AG04450 (cell line): ENCODE measurements at places on chromosomes 7 and 10. TPM values are rescaled to one million over a fixed set of nuclear protein-coding genes. Genes with fewer than 3 reads are reported as not detected.

DNA sequence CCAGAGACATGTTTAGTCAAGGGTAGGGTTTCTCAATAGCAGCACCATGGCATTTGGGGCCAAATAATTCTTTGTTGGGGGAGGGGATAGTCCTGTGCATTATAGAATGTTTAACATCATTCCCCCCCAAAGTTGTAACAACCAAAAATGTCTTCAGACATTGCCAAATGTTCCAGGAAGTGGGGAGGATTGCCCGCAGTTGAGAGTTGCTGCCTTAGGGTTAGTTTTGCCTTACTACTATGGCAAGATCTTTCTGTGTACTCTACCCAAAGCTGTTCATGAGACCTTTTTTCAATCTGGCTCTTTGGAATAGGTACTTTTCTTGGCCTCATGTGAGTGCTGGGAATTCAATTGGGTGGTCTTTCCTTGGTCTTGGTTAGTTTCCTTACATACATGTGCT, 34.1 kb downstream of the SAMD8 start:
- no peak for DNase-seq

- no peak for DNase-seq
Observed at GRCh38 chr7:51792796-51793195, 476.2 kb upstream of the COBL start.

DNA sequence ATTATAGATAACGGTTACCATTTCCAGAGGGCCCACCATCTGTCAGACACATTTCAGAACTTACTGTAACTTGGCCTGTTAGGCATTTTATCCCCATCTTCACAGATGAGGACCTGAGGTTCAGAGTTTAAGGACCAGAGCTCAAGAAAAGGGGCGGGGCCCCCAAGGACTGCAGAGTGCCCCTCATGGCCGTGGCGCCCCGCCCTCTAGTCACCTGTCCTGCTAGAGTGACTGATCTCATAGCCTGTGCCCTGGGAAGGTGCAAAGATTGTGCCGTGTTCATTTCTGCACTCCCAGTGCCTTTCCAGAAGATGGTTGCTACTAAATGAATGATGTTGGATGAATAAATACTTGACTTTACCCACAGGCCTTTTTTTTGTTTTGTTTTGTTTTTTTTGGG, 107.0 kb downstream of the XRCC2 start:
- no peak for DNase-seq

- no peak for DNase-seq
Observed at GRCh38 chr10:82160307-82160706, 285.3 kb downstream of the NRG3 start.

DNA sequence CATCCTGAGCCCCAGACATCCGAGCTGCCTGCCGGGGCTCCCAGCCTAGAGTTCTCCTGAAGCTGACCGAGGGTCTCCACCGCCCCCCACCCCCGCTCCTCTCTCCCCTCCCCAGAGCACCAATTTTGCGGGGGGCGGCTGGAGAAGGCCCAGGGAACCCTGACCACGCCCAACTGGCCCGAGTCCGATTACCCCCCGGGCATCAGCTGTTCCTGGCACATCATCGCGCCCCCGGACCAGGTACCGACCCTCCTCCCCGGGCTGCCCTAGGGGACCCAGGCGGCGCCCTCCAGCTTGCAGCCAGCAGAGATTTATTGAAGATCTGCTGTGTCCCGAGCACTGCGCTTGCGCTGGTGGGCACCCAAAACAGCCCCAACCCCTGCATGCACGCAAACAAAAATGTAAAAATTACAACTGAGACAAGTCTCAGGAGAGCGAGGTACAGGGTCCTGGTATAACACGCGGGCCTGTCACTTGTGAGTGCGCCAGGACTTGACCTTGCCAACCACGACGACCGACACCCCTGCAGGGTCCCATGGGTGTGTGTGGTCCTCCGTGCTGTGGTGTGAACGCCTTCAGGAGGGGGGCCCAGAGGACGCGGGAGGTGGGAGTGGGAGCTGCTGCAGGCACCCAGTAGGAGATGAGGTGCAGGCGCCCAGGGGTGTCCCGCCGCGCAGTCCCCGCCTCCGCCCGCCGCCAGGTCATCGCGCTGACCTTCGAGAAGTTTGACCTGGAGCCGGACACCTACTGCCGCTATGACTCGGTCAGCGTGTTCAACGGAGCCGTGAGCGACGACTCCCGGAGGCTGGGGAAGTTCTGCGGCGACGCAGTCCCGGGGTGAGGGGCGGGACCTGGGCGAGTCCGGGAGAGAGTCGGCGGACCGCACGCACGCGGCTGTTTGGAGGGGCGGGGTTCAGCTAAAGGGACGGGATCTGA, 3.1 kb downstream of the PCOLCE start:
- no peak for DNase-seq

DNA sequence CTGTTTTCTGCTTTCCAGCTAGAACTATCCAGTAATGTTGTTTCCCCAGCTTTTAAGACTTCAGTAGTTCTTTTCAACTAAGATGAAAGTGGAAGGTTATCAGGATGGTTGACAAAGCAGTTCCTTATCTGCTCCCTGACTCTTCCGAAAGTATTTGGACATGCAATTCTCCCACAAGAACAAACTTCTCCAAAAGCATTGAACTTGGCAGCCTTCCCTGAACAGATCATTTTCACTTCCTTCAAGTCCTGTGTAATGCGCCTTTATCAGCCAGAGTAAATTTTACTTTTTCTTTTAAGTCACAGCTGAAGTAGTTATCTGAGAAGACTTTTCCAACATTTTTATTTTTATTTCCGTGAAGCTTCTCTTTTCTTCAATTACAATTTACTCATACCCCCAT, 39.7 kb downstream of the CDC14C start:
- DNase-seq, result no peak

DNA sequence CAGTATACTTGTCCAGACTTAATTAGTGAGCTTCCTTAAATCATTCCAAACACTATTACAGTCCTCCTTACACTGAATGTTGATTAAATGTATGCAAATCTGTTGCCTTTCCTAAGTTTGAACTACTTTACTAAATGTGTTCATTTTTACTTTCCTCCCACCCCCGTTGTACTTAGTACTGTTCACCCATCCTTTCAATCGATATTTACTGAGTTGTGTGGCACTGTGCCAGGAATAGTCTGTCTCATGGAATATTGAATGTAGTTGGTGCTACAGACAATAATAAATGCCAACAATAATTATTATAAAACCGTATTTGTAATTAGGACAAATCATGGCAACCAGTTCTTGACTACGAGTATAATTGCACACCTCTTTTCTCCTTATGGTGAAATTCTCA, 335.7 kb downstream of the GPR37 start:
- no peak for DNase-seq

GRCh38 chr10:117218654-117219053, 21.4 kb downstream of the KCNK18 start:
- no peak for DNase-seq

DNA sequence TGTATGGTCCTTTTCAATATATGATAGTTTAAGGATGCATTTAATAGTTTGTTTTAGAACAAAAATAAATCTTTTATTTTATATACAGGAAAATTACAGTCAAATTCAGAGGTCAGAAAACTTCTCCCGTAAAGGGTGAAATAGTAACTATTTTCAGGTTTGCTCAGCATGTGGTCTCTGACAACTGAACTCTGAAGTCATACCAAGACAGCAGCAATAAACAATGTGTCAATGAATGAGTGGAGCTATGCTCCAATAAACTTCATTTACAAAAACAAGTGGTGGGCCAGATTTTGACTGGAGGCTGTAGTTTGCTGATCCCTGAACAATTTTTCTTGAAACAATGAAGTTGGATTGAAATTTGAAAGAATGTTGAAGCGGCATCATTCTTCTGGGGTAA, 123.6 kb downstream of the ZNF248 start:
- DNase-seq, result no peak

DNA sequence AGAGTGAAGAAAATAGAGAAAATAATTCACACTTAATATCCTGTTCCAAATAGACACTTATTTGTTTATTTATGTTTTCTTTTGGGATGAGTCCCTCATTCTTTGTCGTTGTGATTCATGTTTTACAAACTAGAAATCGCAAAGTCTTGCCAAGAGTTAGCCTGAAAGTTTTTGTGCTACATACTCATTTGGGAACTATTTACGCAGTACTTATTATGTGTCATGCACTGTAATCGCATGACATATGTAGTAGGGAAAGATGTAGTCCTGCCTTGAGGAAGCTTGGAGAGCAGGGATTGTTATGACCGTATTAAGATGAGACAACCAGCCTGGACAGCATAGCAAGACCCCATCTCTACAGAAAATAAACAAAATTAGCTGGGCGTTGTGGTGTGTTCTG, 189.3 kb downstream of the ABCA13 start:
- peak; percentile 0 for DNase-seq

GRCh38 chr7:99012722-99013121, 131.2 kb downstream of the SMURF1 start:
- DNase-seq, result no peak

GRCh38 chr7:58086871-58087535, 637.0 kb downstream of the ZNF716 start:
- no peak for DNase-seq

DNA sequence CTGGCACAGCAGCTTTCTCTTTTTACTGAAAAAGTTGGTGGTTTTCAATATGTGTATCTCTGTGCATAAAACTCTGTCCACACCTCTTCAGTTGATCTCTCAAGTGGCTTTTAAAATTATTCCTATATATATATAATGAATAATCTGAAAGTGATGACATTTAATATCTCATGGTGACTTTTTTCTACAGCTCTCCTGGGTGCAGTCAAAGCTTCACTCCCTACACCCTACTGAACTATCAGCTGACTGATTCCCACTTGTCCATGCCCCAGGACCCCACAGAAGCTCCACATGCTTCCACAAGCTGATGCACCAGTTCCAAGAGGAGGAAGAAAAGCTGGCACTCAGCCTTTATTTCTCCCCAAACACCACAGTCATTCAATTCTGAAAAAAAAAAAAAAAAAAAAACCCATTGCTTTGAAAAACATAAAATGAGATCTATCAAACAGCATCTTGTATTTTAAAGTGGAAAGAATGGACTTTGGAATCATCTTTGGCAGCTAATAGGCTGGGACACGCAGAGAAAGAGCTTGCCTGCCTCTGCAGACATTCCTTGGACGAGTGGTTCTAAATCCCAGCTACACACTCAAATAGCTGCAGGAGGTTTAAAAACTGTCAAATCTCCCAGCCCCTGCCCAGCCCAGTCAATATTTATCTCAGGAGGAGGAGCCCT, 75.3 kb upstream of the GDF10 start:
- no peak for DNase-seq

- peak; percentile 79 for DNase-seq
Observed at GRCh38 chr7:22582863-22583622, 83.1 kb upstream of the STEAP1B start.

- no peak for DNase-seq
Observed at GRCh38 chr10:79155301-79156081, 86.7 kb downstream of the ZMIZ1 start.

- peak; percentile 62 for DNase-seq
Observed at GRCh38 chr7:99267481-99267840, 5.2 kb upstream of the MYH16 start.

GRCh38 chr7:11830582-11831155, 1.3 kb downstream of the THSD7A start:
- DNase-seq, result no peak

- DNase-seq, result no peak
Observed at GRCh38 chr7:112989531-112989930, 97.1 kb downstream of the GPR85 start.

- no peak for DNase-seq
Observed at GRCh38 chr7:105289704-105290103, 99.0 kb downstream of the SRPK2 start.

DNA sequence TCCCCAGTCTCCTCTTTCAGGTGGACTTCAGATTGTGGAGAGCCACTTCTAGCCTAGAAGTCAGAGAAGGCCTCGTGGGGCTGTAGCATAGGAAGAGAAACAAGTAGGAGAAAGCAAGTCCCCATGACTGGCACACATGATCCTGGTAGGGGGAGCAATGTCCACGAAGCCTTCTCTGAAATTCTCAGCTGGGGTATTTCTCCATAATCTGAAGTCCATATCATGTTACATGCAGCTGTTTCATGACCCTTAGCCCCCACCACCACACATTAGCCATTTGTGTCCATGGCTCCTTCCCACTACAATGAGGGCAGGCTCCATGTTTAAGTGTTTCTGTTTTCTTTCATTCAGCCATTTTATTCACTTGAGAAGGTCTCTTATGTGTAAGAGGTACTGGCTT, 43.2 kb downstream of the LAMB4 start:
- no peak for DNase-seq

- no peak for DNase-seq
Observed at GRCh38 chr7:106193661-106194060, 81.5 kb upstream of the SYPL1 start.

GRCh38 chr10:130463104-130463875, 327.1 kb downstream of the GLRX3 start:
- no peak for DNase-seq

DNA sequence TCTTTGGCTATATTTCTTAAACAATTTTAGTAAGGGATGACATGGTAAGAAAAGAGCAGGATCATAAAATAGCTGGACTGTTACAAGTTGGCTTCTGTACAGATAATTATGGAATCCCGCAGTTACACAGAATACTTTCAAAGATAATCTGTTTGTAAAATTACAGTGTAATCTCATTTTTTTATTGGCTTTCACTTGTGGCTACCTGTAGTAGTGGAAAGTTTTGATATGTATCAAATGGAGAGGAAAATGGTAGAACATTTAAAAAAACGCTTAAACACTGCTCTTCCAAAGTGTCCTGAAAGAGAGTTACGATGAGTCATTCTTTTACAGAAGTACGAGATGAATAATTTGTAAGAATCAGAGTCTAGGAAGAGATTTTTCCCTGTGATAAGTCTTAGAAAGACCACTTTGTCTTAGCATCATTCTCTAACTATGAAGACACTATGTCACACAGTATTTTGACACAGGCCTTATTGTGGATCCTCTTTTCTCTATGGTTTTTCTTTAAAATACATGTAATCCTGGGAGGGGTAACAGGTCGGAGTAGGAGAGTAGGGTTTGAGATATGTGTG, 215.0 kb upstream of the DKK1 start:
- DNase-seq, result no peak

GRCh38 chr7:156560075-156560474, 80.5 kb upstream of the RNF32 start:
- DNase-seq, result no peak

- no peak for DNase-seq
Observed at GRCh38 chr7:30931161-30931928, 19.7 kb downstream of the AQP1 start.

DNA sequence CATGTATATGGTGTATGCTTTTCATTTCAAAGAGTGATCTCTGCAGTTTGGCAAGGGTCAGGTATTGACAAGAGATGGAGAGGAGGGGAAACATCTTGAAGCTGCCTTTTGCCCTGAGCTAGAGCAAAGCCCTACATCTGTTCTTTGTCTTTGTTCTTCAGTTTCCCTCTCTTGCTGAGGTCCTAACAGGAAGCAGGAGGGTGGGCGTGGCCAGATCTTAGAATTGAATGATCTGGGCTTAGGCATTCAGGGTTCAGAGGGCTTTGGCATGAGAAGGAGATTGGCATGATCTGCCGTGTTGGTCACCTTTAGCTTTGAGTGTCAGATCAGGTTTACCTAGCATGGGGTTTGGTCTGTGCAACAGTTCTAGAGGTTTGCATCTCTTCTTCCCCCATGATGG, 41.3 kb downstream of the LRMDA start:
- DNase-seq, result no peak

GRCh38 chr10:129078746-129079145, 388.3 kb upstream of the MGMT start:
- DNase-seq, result no peak

WDR11 gene
- polyA plus RNA-seq, result 83.0 and 86.3 TPM in 2 replicates

CALML5 gene
- not detected in 2 replicates for polyA plus RNA-seq

IDI2 gene
- polyA plus RNA-seq, result not detected in 2 replicates

ATP6V0A4 gene
- polyA plus RNA-seq, result not detected in 2 replicates

PLXDC2 gene
- 8.9 and 10.4 TPM in 2 replicates for polyA plus RNA-seq

ATRNL1 gene
- 0.17 and 0.20 TPM in 2 replicates for polyA plus RNA-seq

FAM25A gene
- not detected in 2 replicates for polyA plus RNA-seq

GPR15LG gene
- not detected in 2 replicates for polyA plus RNA-seq

CFTR gene
- polyA plus RNA-seq, result 0.16 and 0.37 TPM in 2 replicates

FGFR2 gene
- polyA plus RNA-seq, result not detected in 2 replicates

WDR86 gene
- polyA plus RNA-seq, result 0.15 and 0.17 TPM in 2 replicates
